CD4-positive, alpha-beta T cell (primary cell): ENCODE measurements at places on chromosomes 3 and 15. TPM values are rescaled to one million over a fixed set of nuclear protein-coding genes. Genes with fewer than 3 reads are reported as not detected.

GRCh38 chr15:59298225-59298853 is 74.3 kb downstream of the MYO1E start:
- H3K4me3 ChIP-seq, result no peak overlapping the region
- H3K27ac ChIP-seq, result no peak overlapping the region
- peaks cover 22% of the 10 kb centered on the region for H3K4me1 ChIP-seq
- DNase-seq, result peak; percentile 3
- H3K27me3 ChIP-seq, result no peaks in the 10 kb centered on the region

- H3K4me3 ChIP-seq, result no peak overlapping the region
- H3K4me1 ChIP-seq, result no peaks in the 10 kb centered on the region
- no peaks in the 10 kb centered on the region for H3K36me3 ChIP-seq
- no peak overlapping the region for H3K27ac ChIP-seq
- DNase-seq, result no peak
- H3K27me3 ChIP-seq, result no peaks in the 10 kb centered on the region
Observed at GRCh38 chr3:190429681-190430080, 20.0 kb downstream of the TMEM207 start.

GRCh38 chr3:187799942-187800641 is 54.8 kb upstream of the BCL6 start:
- H3K27ac ChIP-seq, result no peak overlapping the region
- H3K4me3 ChIP-seq, result no peak overlapping the region
- no peak for DNase-seq
- H3K36me3 ChIP-seq, result no peaks in the 10 kb centered on the region

DNA sequence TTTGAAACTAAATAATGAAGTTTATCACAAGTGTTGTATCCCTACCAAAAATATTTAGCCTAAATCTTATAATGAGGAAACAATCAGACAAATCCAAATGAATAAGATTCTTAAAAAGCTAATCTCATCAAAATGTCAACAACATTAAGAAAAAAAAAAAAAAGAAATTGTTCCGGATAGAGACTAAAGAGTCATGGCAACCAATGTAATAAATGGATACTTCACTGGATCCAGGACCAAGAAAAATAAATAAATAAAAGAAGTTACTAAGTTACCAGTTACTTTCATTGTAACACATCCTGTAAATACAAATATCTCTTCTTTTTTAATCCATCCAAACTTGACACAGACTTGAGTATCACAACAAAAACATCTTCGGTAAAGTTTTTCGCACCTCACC is 607 bp downstream of the MRPL47 start:
- peak overlapping the region; percentile 91 for H3K27ac ChIP-seq
- no peaks in the 10 kb centered on the region for H3K27me3 ChIP-seq
- peaks cover 17% of the 10 kb centered on the region for H3K4me1 ChIP-seq

- DNase-seq, result no peak
- H3K4me1 ChIP-seq, result no peaks in the 10 kb centered on the region
- no peaks in the 10 kb centered on the region for H3K36me3 ChIP-seq
- H3K27ac ChIP-seq, result no peak overlapping the region
- H3K27me3 ChIP-seq, result no peaks in the 10 kb centered on the region
Observed at GRCh38 chr3:22748453-22749045, 454.6 kb upstream of the UBE2E2 start.

GRCh38 chr3:164918905-164919304 is 159.4 kb downstream of the SI start:
- no peak overlapping the region for H3K4me3 ChIP-seq
- H3K27ac ChIP-seq, result no peak overlapping the region
- no peaks in the 10 kb centered on the region for H3K27me3 ChIP-seq

DNA sequence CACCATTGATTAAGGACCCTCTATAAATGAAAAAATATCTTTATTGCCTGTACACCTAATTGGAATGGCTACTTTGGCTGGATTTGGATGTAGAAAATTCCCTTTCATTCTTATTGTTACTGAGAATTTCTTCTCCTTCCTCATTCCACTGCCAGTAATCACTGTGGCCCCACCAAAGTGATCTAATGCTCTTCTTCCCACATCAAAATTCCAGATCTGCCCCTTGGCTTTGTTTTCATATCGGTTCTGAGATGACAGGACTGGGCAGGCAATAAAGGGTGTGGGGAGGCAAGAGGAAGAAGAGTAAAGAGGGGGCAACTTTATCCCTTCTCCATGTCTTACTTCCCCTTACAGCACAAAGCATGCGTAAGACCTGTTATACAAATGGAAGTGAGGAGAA is 2.1 kb downstream of the ANKUB1 start:
- no peak overlapping the region for H3K27ac ChIP-seq
- no peak for DNase-seq
- H3K4me3 ChIP-seq, result no peak overlapping the region
- H3K27me3 ChIP-seq, result peaks cover 28% of the 10 kb centered on the region

C3orf52 gene
- total RNA-seq, result 2.7 TPM

DNA sequence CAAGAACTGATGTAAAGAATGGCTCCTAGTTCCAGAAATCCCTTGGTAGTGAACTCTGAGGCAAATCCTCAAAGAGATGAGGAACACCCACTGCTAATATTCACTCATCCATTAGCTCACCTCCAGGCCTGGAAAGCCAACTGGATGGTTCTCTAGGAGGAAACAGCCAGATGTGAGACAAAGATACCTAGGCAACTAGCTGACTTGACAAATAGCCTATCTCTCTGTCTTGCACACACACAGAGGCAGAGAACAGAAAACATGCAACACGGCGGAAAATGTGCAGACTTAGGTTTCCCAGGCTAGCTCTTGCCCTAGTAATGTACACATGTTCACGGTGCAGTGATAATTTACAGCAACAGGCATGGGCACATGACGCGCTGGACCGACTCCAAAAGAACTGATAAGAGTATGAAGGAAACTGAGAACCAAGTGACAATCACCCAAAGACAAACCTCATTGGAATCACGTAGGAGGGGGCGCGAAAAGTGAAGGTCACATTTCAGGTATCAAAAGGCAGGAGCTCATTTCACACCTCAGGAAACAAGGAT is 318.1 kb downstream of the FOXP1 start:
- no peak overlapping the region for H3K4me3 ChIP-seq
- peaks cover 4% of the 10 kb centered on the region for H3K36me3 ChIP-seq
- no peaks in the 10 kb centered on the region for H3K27me3 ChIP-seq
- no peak for DNase-seq
- H3K4me1 ChIP-seq, result peaks cover 17% of the 10 kb centered on the region

DNA sequence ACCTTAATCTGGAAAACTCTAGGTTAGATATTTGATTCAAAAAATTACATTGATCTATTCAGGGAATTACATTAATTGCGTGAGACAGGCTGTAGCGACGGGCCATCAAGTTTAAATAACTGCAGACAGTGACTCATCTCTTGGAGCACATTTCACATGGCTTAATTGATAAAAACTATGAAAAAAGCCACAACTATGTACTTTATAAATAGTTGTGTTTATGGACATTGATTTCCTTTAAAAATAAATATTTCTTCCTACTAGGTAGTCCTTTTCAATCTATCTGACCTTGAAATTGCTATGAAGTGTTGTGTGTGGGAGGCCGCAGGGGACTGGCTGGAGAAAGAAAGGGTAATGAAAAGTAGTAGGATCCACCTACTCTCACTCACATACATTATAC is 157.8 kb downstream of the IL1RAP start:
- no peak for DNase-seq
- no peaks in the 10 kb centered on the region for H3K27me3 ChIP-seq
- H3K36me3 ChIP-seq, result no peaks in the 10 kb centered on the region
- no peak overlapping the region for H3K27ac ChIP-seq
- H3K4me3 ChIP-seq, result no peak overlapping the region

DNA sequence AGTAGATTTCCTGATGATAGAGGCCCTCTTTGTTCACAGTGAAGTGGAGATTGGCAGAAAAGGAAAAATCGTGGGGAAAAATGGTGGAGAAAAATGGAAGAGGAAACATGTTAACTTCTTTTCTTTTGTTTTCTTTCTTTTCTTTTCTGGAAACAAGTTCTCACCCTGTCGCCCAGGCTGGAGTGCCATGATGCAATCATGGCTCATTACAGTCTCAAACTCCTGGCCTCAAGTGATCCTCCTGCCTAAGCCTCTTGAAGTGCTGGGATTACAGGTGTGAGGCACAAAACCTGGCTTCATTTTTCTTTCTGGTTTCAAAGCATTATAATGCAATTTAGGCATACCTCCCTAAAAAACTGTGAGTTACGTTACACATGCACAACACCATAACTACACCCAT is 464.2 kb downstream of the MECOM start:
- H3K4me3 ChIP-seq, result no peak overlapping the region

DNA sequence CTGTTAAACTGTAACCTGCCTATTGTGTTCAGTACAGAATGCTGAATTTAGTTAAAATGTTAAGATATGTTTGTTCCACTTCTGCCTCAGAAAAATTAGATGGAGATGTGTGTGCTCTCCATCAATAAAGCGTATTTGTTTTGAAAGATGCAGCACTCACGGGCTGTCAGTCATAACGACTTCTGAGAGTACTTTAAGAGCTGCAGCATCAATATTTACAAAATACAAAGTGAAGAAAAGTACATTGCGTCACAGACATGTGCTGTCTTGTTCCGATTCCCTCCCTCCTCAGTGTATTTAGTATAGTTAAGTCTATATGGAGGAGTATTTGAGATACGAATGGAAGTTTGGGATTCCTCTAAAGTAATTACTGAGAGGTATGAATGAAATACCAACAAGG is 166.6 kb downstream of the BBX start:
- H3K4me1 ChIP-seq, result peaks cover 7% of the 10 kb centered on the region
- no peaks in the 10 kb centered on the region for H3K36me3 ChIP-seq
- H3K27ac ChIP-seq, result no peak overlapping the region
- no peak for DNase-seq
- no peak overlapping the region for H3K4me3 ChIP-seq

PLS1 gene
- 0.92 TPM for total RNA-seq

GRCh38 chr3:127034990-127035652 is 52.2 kb downstream of the PLXNA1 start:
- H3K4me3 ChIP-seq, result no peak overlapping the region
- H3K36me3 ChIP-seq, result peaks cover 2% of the 10 kb centered on the region
- H3K27ac ChIP-seq, result no peak overlapping the region
- H3K27me3 ChIP-seq, result no peaks in the 10 kb centered on the region

GRCh38 chr3:45786801-45787495 is 9.4 kb downstream of the SLC6A20 start:
- H3K36me3 ChIP-seq, result no peaks in the 10 kb centered on the region
- no peaks in the 10 kb centered on the region for H3K27me3 ChIP-seq
- H3K4me1 ChIP-seq, result no peaks in the 10 kb centered on the region
- no peak overlapping the region for H3K27ac ChIP-seq
- no peak for DNase-seq

TERC gene
- 10.4 TPM for total RNA-seq

- H3K27me3 ChIP-seq, result no peaks in the 10 kb centered on the region
- no peak overlapping the region for H3K4me3 ChIP-seq
- no peak overlapping the region for H3K27ac ChIP-seq
- no peaks in the 10 kb centered on the region for H3K36me3 ChIP-seq
- no peak for DNase-seq
Observed at GRCh38 chr15:96627031-96627568, 296.6 kb downstream of the NR2F2 start.

GRCh38 chr15:48899793-48900192 is 21.9 kb downstream of the EID1 start:
- H3K4me3 ChIP-seq, result no peak overlapping the region
- H3K4me1 ChIP-seq, result no peaks in the 10 kb centered on the region
- no peak for DNase-seq
- H3K27me3 ChIP-seq, result peaks cover 6% of the 10 kb centered on the region
- no peak overlapping the region for H3K27ac ChIP-seq
